Activated CD8-positive, alpha-beta T cell treated with anti-CD3 and anti-CD28 coated beads for 36 hours (primary cell): ENCODE measurements at places on chromosomes 11 and 22. TPM values are rescaled to one million over a fixed set of nuclear protein-coding genes. Genes with fewer than 3 reads are reported as not detected.

GRCh38 chr11:74770456-74770855 is 21.8 kb downstream of the RNF169 start:
- DNase-seq, result no peak

GRCh38 chr11:7892059-7892699 is 38.9 kb downstream of the OR10A6 start:
- DNase-seq, result no peak

Gene EP300
- total RNA-seq, result 39.6 TPM

GRCh38 chr11:100404907-100405306 is 282.2 kb upstream of the ARHGAP42 start:
- no peak for DNase-seq

GRCh38 chr11:129973809-129974208 is 28.8 kb downstream of the PRDM10 start:
- no peak for DNase-seq

GRCh38 chr11:2256951-2257700 is 13.3 kb downstream of the ASCL2 start:
- DNase-seq, result no peak

DNA sequence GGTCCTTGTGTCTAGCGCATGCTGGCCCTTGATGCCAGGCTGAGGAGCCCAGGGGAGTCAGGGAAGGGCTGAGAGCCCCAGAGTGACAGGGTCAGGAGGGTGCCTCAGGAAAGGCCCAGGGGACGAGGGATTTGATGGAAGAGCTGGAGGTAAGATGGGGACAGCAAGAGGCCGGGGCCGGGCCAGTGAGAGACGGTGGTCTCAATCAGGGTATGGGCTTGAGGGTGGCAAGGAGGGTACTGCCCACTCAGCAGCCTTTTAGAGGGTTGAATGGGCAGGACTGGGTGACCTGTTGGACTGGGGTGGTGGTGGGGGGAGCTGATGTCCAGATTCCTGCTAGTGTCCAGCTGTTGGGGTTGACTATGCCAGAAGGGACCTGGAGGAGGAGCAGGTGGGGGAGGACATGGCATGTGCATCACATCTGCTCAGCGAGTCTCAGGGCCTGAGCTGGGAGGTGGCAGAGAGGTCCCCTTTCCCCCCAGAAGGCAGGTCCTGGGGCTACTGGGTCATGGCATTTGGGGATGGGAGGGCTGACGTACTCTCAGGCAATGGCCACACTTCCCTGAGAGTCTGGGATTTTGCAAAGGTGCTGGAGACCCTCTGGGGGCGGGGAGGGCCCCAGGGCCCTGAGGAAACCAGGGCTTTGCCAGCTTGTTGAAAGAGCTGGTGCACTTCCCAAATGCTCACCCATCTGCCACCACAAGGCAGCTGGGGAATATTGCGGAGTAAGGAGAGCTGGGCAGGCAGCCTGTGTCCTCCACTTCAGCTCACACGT is 18.4 kb downstream of the MYO7A start:
- DNase-seq, result no peak

Gene NAALADL1
- total RNA-seq, result 6.6 TPM

Gene LYVE1
- total RNA-seq, result not detected

Gene MPZL2
- 26.2 TPM for total RNA-seq

- DNase-seq, result no peak
Observed at GRCh38 chr11:131682373-131683015, 312.1 kb downstream of the NTM start.

DNA sequence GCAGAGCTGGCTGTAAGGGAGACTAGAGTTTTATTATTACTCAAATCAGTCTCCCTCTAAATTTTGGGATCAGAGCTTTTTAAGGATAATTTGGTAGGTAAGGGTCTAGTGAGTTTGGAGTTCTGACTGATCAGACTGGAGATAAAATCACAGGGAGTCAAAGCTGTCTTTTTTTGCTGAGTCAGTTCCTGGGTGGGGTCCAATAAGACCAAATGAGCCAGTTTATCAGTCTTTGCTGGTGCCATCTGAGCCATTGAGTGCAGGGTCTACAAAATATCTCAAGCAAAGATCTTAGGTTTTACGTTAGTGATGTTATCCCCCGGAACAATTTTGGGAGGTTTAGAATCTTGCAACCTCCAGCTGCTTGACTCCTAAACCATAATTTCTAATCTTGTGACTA is 935.1 kb upstream of the RAG2 start:
- no peak for DNase-seq

DNA sequence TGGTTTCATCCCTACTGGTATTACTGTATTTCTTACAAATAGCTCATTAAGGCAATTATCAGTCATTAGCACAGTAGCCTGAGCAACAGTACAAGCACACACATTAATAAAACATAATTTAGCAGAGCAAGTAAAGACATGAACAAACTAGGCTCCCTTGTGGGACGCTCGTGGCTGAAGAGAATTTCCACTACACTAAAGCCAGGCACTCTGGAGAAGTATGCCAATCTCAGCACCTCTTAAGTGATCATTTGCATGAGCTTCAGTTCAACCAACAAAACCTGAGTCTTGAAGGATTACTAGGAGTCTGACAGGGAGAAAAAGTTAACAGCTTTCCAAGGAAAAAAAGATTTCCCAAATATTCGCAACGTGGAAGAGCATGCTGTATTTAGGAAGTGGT is 109.1 kb downstream of the LARGE1 start:
- no peak for DNase-seq

DNA sequence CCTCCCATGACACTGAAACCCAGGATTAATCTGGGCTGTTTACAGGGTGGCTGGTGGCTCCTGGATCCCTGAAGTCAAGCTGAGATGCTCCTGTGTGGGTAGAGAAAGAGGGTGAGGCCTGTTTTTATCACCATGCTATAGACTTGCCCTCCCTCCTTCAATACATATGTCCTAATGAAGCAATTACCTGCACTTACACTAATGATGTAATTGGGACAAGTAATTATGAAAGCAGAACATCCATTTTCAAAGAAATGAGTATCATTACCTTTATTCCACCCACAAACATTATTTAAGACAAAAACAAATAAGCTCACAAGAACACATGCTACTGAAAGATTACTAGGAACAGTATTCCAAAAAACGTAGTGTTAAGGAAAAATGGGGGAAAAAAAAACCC is 64.3 kb upstream of the CHRM4 start:
- DNase-seq, result no peak

GRCh38 chr11:57775491-57775890 is 13.9 kb downstream of the CTNND1 start:
- DNase-seq, result no peak

DNA sequence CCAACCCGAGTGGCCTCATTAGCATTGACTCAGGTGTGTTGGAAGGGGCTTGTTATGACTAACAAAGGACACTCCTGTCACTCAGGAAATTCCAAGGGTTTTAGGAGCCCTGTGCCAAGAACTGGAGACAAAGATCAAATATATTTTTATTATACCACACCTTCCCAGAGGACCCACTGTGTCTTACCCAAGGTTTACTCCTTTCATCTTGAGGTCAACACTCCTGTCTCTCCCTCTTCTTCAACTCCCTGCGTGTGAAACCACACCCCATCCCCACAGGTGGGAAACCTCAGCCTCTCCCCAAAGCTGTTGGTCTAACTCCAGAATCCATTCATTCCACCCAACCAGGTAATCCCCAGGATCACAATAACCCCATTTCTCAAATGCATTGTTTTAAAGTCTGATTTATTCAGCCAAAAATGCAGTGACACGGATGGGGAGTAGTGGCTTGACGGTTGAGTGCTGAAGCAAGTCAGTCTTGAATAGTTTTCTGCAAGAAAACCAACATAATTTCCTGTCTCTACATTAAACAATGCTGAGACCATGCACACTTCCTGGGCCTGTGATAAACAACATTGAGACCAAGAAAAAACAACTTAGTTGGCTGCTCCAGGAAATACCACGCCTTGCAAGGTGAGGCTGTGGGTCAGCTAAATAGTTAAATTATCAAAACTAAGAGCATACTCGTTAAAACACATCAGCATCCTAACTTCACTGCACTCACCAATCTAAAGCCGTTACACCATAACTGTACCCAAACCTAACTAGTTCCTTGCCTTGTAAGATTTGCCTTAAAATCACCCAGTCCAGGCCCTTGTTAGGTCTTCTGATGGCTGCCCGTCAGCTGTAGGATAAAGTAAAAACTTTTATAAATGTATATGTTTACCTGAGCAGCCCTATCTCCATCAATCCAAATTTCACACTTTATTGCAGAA is 38.5 kb upstream of the SPON1 start:
- DNase-seq, result no peak

DNA sequence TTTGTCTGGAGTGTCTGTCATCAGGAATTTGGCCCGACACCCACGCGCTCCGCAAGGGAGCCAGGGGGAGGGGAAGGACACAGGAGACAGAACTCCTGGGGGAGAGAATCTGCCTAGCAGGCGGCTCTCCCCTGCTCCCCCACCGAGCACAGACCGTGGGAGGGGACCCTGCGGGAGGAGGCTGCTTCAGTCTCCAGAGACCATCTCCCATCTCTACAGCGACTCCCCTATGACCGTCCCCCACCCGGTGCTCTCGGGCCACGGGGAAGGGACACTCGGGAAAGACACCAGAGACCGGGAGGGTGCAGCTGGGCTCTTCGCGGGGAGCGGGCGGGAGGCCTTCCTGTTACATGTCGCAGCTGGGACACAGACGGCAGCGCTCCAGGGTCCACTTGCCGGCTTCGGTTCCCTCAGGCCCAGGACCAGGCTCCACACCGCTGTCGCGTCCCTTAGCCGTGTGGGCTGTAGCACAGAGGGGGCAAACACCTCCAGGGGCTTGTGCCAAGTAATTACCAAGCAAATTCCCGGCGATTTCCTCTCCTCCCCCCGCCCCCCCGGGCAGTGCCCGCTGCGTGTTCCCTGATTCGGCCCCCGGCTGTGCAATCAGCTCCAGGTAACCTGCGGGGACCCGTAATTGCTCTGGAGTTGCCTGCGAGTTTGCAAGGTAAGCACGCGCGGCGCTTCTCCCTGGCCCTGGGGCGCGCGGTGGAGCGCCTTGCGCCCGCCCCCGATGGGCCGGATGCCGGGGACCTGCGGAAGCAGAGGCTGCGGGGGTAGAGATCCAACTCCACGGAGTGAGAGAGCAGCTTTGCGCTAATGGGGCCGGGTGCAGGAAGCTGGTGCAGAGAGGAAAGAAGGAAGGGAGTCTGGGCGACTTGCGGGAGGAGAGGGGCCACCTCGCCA is 155.1 kb upstream of the CADM1 start:
- no peak for DNase-seq

GRCh38 chr22:38649841-38650522 is 6.2 kb downstream of the FAM227A start:
- DNase-seq, result no peak

GRCh38 chr11:79663017-79663416 is 222.2 kb upstream of the TENM4 start:
- DNase-seq, result no peak

- DNase-seq, result no peak
Observed at GRCh38 chr11:90809581-90809980, 586.7 kb upstream of the CHORDC1 start.

DNA sequence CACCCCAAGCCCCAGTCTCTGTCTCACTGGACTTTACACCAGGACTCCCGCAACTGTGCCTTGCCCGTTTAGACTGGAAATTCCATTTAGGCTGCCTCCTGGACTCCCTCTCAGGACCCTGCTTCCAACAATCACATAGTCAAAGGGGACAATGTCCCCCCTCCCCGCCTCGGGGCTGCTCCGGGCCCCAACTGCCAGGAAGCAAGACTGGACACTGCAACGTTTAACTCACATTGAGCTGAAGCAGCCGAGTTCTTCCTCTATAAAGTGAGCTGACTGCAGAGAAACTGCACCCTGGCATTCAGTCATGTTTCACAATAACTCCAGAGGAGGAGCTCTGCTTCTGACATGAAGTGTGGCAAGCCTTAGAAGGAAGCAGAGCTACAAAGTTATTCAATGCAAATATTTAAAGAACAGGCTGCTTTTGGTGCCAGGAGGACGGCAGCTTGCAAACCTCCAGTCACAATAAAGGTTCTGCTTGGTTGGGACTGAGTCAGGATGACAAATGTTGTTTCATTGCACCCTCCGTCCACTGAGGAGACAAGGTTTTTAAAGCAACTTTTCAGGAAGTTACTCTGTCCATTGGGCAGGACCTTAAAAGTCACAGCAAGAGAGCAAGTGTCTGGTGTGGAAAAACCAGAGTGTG is 19.9 kb downstream of the PACSIN2 start:
- no peak for DNase-seq

Gene CRYBB1
- not detected for total RNA-seq

Gene ZNF215
- 2.2 TPM for total RNA-seq

GRCh38 chr11:103624708-103625623 is 411.5 kb upstream of the DDI1 start:
- no peak for DNase-seq

DNA sequence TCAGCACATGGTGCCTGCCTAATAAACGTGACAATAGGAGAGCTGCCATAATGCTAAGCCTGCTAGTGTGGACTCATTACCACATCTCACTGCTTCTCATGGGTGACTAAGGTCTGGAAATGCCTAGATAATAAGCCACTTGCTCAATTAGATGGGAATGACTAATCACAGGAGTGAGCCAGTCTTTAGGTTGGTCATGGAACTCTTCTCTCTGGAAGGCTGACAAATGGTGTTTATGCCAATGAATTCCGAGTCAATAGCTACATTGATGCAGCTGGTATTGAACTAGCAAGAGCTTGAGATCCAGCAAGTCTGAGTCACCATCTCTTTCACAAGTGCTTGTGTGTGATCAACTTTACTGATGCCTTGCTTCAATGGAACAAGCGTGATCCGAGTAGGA is 334.9 kb downstream of the OPCML start:
- DNase-seq, result no peak

DNA sequence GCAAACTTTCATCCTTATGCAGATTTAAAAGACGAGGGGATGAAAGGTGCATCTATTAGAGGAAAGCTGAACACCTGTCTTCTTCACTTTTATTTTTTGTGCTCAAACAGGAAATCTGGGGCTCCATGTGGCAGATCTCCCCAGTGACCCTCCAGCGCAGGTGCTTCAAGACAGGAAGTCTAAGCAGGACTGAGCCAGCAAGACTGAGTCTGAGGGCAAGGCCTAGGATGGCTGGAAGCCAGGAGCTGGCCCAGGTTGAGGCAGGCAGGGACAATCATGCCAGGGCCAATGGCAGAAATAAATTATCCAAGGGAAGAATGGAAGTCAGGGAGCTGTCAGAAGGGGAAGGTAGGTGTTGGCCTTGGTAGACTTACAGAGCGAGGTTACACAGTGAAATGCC is 101.1 kb upstream of the SPON1 start:
- DNase-seq, result peak; percentile 11

DNA sequence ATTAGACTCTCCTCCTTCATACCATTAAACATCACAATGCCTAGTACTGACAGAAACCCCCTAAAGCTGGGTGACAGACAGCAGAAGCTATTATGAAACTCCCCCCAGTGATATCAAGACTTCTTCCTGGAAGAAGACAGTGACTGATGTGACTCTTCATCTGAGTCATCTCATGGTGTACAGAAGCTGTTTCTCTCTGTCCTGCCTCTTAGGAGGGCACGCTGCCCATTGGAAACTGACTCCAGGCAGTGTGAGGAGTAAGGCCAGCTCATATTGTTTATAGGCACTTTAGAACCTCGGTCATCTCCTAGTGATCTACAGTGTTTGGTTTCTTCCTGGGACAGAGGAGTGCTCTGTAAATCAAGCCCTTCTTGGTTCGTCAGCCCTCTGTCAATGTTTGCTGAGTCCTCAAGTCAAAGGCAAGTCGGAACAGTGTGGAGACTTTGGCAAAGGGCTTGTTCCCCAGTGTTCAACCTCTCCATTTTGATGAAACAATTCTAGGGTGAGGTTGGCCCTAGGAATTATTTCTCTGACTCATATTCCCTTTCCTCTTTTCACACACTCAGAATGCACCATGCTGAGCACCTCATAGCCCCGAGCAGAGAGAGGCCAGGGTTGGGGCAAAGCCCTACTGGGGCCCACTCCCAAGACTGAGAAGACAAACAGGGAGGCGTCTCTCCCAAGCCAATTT is 172.5 kb upstream of the TMEM45B start:
- DNase-seq, result peak; percentile 21

GRCh38 chr11:83409476-83409875 is 123.3 kb upstream of the CCDC90B start:
- no peak for DNase-seq
